ENCODE measurements at places on chromosomes 3 and 15.

- DNase-seq = peak; percentile 20
Observed at GRCh38 chr15:23857028-23857641, 170.0 kb upstream of the NDN start.

- DNase-seq = no peak
Observed at GRCh38 chr3:168583977-168584376, 488.3 kb upstream of the GOLIM4 start.

GRCh38 chr15:83887404-83887803 lies 233.5 kb downstream of the ADAMTSL3 start:
- DNase-seq = no peak

GRCh38 chr15:81394603-81395002 lies 20.6 kb upstream of the TMC3 start:
- DNase-seq = no peak

DNA sequence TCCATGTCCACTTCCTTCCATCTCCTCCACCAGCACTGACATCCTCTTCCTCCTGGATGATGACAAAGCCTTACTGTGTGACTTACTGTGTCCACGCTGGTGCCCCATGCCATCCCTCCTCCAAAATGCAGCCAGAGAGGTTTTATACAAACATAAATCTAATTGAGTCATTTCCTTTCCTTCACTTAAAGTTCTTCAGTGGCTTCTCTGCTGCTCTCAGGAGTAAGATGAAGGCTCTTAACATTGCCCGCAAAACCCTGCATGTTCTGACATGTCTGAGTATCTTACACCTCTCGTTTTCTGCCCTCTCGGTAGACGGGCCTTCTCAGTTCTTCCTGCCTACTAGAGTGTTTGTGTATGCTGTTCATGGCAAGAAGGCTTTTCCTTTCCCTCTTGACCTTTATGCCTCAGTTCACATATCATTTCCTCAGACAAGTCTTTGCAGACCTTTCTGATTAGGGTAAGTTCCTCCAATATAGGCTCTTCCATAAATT lies 175.5 kb downstream of the CFAP20DC start:
- peak; percentile 16 for DNase-seq

DNA sequence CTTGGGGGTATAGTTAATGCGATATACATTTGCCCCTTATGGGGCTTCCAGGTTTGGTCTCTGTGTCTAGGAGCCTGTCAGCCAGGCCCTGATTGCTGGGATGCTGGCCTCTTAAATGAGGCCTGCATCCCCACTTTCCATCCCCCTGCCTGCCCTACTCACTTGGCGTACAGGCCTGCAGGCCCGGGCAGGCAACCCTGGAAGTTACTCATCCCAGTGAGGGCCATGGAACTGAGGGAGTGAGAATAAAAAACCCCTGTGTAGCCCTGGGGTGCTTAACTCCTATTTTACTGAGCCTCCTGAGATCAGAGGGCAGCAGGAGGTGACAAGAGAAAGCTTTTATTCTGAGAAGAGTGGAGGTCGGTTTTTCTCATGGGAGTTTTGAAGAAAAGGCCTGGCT lies 2.0 kb downstream of the DISP2 start:
- no peak for DNase-seq

- no peak for DNase-seq
Observed at GRCh38 chr3:129577925-129578786, 28.3 kb downstream of the PLXND1 start.

- DNase-seq = no peak
Observed at GRCh38 chr15:43199945-43200488, 14.8 kb downstream of the CCNDBP1 start.

DNA sequence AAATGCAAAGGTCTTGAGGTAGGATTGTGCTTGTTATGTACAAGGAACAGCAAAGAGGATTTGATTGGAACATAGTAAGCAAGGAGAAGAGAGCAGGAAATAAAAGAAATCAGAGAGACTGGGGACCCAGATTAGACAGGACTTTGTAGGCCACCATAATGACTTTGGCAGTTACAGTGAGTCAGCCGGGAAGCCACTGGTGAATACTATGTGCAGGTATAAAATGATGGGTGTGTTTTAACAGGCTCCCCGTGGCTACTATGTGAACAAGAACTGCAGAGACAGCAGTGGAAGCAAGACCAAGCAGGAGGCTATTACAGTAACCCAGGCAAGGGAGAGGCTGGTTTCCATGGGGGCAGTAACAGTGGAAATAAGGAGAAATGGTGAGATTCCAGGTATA lies 55.2 kb downstream of the NPTN start:
- DNase-seq = no peak

DNA sequence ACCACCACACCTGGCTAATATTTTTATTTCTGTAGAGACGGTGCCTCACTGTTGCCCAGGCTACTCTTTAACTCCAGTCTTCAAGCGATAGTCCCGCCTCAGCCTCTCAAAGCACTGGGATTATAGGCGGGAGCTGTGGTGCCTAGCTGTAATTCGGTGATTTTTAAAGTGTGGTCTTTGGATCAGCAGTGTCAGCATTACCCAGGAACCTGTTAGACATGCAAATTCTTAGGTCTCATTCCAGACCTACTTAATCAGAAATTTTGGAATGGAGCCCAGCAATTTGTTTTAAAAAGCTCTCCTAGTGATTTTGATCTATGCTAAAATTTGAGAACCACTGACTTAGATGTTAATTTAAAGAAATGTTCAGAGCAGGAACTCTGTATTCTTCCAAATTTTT lies 51.9 kb downstream of the GOLM2 start:
- DNase-seq = peak; percentile 80

- no peak for DNase-seq
Observed at GRCh38 chr3:164612751-164613150, 465.5 kb downstream of the SI start.

- no peak for DNase-seq
Observed at GRCh38 chr3:192168202-192168601, 559.1 kb downstream of the FGF12 start.

- no peak for DNase-seq
Observed at GRCh38 chr3:52433328-52433995, 11.4 kb downstream of the SEMA3G start.

GRCh38 chr3:55146216-55146615 lies 218.4 kb upstream of the LRTM1 start:
- DNase-seq = no peak

DNA sequence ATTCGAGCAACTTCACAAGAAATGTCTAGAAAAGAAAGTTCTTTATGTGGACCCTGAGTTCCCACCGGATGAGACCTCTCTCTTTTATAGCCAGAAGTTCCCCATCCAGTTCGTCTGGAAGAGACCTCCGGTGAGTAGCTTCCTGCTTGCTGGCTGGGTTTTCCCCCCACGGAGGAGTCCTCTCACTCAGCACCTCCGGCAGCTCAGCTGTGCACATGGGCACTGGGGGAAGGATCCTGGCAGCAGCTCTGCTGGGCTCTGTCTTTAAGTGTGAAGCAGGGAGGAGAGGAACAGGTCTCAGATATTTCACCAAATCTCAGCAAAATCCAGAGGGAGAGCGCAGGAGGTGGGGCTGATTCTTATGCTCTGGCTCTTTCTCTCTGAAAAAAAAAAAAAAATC lies 684 bp downstream of the CAPN3 start:
- no peak for DNase-seq

DNA sequence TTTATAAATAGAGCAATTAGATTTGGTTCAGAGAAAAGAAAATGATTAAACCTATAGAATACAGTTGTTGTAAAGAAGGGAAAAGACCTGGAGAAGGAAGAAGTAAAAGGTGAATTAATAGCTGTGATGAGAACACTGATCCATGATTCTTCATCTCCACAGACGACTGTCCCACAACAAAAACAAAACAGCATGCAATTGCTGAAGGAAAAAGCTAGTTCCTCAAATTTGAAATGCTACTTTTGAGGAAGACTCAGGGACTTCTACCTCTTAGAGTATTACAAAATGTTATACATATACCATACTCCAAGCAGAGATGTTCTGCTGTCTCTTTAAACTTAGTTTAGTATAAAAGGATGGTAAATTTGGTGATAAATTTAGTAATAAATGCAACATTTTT lies 21.5 kb downstream of the ALCAM start:
- DNase-seq = no peak

GRCh38 chr3:186694288-186695032 lies 22.7 kb upstream of the KNG1 start:
- no peak for DNase-seq

DNA sequence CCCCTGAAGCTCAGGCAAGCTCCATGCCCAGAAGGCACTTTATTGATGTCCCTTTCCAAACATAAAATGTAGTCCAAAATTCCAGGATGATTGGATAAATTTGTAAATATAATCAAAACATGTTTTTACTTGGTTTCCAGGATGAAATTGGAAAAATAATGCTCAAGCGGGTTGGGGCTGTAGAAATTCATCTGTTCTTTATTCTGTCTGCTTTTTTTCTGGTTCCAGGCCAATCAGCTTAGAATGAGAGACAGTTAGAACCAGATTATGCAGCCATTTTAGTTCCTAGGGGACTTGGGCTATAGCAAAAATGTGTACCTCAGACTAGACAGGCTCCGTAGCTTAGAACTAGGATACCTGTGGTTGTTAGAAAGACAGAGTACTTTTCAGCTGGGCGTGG lies 450.8 kb downstream of the MCTP2 start:
- DNase-seq = no peak

DNA sequence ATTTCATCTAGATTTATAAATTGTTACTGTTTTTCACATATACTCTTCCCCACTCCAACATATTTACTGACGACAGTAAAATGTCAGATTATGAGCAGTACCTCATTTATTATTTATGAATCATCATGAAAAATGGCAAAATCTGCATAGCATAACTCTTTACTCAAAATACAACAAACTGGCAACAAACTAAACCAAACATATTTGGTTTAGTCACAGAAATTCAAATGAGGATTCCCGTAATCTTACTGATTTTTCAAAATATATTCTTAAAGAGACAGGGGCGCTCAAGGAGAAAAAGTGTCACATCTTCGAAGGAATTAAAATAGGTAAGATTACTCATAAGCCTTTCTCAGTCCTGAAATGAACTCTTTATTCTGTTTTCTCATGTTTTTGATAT lies 3.0 kb upstream of the GPR87 start:
- no peak for DNase-seq

GRCh38 chr3:187022403-187023029 lies 92.2 kb downstream of the ST6GAL1 start:
- no peak for DNase-seq

DNA sequence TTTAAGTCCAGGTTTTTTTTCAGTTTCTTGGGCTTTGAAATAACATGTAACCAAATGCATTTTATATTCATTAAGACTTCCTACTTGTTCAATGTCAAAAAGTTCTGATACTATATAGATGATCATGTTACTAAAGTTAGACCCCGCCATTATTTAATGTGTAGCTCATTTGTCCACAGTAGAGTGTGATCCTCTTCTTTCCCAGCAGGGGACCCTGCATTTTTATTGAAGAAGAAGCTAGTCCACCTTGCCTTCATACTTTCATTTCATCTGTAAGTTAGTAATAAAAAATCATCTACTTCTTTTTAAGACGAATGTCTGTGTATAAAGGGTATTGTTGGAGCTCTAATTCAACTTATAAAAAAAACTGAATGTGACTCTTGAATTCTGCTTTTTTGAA lies 404.6 kb downstream of the SI start:
- DNase-seq = no peak

- no peak for DNase-seq
Observed at GRCh38 chr15:59833366-59833765, 144.2 kb upstream of the BNIP2 start.

DNA sequence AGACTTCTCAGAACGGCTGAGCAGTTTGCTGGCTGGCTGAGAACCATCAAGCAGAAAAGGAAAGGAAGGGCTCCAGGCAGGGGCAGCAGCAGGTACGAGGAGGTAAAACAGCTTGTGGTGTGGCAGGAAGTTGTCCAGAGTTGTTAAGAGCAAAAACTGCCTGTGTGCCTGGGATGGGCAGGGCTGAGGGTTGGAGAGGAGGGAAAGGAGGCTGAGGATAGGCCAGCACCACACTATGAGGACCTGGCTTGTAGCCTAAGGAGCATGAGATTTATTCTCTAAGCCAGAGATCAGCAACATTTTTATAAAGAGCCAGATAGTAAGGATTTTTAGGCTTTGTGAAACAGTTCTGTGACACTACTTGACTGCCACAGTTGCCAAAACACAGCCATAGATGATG lies 8.0 kb downstream of the IGSF10 start:
- DNase-seq = no peak

- DNase-seq = peak; percentile 10
Observed at GRCh38 chr3:48222616-48223513, at the start of gene CAMP. TSS of gene CAMP (plus strand) at chr3:48223495. CDS start at chr3:48223512, 17 bp downstream.

GRCh38 chr15:32873284-32874114 lies 155.7 kb downstream of the GREM1 start:
- DNase-seq = no peak

GRCh38 chr15:85555875-85556617 lies 175.6 kb downstream of the AKAP13 start:
- DNase-seq = no peak

- no peak for DNase-seq
Observed at GRCh38 chr3:171189394-171190080, 163.0 kb upstream of the SLC2A2 start.

GRCh38 chr3:157459706-157460105 lies 23.1 kb downstream of the PTX3 start:
- DNase-seq = no peak

DNA sequence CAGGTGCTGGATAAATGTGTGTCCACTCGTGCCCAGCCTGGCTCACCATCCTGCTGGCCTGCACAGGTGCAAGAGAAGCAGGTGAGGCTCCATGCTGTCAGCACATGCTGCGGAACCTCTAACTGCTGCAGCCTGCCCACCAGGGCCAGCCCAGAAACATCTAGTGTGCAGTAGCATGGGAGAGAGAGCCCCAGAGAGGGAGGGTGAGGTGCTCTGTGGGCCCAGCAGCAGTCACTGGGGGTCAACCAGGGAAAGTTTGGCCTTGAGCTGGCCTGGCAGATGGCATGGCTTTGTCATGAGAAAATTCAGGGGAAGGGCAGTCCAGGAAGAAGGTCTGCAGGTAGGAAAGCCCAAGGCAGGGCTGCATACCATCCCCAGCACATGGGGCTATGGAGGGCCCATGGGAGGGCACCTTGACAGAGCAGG lies 18.2 kb upstream of the PRR23E start:
- no peak for DNase-seq

DNA sequence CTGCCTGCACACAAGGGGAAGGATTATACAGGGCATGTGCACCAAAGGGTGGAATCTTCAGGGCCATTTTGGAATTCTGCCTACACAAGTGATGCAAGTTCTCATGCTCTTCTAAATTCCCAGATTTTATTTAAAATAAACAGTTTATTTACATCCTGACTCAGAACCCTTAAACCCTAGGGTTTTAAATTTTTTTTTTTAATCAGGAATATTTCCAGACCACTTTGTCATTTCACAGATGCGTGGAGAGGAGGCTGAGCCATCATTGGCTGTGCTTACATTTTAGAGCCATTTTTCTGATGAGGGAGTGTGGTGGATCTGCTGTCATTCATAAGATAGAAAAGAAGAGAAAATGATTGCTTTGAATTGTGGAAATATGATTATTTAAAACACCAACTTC lies 65.2 kb upstream of the MNS1 start:
- DNase-seq = no peak

DNA sequence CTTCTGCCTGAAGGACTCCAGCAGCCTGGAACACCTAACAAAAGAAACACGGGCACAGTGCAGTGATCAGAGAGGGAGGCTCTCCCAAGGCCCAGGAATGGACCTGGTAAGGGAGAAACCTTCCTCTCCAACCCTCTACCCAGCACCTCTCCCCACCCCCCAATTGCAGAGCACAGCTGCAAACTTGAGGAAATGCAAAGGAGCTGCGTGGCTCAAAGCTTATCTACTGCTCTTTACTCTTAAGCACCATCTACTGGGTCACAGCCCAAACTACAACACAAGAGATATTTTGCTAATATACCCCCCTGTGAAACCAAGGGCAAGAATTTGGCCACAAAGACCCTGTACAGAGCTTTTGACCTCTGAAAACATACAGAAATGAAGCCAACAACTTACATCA lies 328.3 kb downstream of the OXSM start:
- no peak for DNase-seq

GRCh38 chr15:94059013-94059587 lies 172.3 kb upstream of the MCTP2 start:
- no peak for DNase-seq

Measured in astrocyte of the spinal cord (primary cell).